ENCODE measurements at places on chromosomes 13 and 19.

GRCh38 chr13:96898646-96899254 is 95.5 kb downstream of the OXGR1 start:
- DNase-seq, result no peak

DNA sequence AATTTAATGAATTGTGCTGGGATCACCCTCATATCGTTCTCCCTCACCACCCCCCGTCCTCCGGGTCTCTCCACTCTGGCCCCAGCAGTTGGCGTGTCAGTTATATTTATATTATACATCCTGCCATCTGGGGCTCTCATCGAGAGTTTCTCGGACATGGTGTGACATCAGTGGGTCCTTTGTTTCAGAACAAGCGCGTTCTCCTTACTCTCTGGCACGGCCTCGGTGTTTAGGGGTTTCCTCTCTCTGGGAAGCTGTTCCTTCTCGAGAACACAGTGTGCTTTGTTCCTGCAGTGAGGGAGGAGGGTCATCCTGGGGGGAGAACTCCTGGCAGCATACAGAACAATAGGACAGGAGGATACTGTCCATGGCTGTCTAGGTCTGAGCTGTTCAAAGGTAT is 9.8 kb upstream of the MCF2L start:
- no peak for DNase-seq

- no peak for DNase-seq
Measured at GRCh38 chr13:34037636-34038540, 219.9 kb downstream of the RFC3 start.

GRCh38 chr19:46614114-46614722 is 10.7 kb downstream of the PTGIR start:
- DNase-seq, result peak; percentile 31

- no peak for DNase-seq
Measured at GRCh38 chr19:17347361-17347760, 10.0 kb downstream of the GTPBP3 start.

- no peak for DNase-seq
Measured at GRCh38 chr13:112127564-112128330, 60.8 kb downstream of the SOX1 start.

- DNase-seq, result no peak
Measured at GRCh38 chr19:16537111-16537510, 5.1 kb downstream of the CHERP start.

DNA sequence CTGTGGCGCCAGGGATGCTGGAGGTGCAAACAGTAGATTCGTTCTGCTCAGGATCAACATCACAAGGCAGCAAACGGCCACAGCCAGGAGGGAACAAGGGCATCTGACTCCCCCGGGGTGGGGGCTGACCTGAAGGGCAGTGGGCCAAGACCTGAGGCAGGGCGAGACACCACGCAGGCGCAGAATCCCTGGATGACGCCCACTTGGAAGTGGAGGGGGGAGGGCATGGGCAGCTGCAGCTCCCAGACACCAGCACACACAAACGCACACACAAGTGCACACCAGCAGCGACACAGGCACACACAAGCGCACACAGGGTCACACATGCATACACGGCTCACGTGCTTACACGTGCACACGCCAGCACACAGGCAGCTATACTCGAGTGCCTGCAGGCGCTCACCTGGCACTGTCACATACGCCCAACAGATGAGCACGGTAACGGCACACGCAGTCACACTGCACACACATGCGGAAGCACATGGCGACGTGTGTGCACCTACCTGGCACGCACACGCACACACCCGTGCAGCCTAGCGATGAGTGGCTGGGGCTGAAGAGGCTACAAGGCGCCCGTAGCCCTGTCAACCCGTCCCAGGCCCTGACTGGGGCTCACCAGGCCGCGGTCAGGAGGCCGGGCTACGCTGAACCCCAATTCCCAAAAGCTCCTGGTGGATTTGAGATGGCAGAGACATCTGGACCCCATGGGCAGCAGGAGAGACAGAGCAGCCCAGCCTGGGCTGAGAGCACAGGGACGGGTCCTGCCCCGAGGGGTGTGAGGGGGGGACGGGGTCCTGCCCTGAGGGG is 5.5 kb downstream of the C2CD4C start:
- DNase-seq, result peak; percentile 65

DNA sequence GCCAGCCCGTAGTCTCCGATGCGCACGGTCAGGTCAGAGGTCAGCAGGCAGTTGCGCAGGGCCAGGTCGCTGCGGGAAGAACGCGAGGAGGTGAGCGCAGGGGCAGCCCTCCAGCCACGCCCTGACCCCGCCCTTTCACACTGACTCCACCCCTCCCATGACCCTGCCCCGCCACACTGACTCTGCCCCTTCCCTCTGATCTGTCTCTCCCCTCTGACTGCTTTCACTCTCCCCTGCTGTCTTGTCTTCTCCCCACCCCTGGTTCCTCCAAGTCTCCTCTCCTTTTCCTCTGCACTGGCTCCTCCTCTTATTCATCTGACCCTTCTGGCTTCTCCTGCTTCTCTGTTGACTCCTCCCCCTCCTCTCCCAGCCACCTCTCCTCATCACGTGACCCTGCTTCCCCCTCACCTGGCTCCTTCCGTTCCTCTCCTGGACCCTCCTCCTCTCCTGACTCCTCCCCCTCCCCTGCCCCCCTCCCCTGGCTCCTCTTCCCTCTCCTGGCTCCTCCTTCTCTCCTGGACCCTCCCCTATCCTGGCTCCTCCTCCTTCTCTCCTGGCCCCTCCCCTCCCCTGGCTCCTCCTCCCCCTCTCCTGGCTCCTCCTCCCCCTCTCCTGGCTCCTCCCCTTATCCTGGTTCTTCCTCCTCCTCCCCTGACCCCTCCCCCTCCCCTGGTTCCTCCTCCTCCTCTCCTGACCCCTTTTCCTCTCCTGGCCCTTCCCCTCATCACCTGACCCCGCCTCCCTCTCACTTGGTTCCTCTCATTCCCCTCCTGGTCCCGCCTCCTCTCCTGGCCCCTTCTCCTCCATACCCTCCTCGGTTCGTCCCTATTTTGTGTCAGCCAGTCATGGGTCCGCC is 9.9 kb downstream of the LMTK3 start:
- DNase-seq, result no peak

GRCh38 chr13:112796190-112796915 is 106.5 kb downstream of the ATP11A start:
- no peak for DNase-seq

DNA sequence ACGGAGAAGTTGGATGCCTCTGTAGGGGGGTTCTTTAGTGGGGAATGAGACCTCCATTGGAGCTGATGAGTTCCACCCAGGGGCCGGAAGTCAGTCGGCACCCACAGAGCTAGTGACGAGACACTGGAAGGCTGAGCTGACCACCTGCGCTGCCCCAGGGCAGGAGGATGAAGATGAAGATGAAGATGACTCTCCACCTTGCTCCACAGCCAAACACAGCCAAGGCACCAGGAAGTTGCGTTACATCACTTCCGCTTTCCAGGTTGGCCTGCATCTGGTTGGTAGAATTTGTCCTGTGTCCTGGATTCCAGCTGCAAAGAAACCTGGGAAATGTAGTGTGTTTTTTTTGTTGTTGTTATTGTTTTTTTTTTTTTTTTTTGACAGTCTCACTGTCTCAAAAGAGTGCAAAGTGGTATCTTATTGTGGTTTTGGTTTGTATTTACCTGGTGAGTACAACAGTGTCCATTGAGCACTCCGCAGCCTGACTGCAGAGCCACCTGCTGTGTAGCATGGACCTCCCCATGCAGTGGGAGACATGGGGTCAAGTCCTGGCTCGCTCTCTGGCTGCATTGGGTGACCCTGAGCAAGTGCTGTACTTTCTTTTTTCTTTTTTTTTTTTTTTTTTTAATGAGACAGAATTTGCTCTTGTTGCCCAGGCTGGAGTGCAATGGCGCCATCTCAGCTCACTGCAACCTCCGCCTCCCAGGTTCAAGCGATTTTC is 1.9 kb downstream of the TBC1D17 start:
- DNase-seq, result no peak

DNA sequence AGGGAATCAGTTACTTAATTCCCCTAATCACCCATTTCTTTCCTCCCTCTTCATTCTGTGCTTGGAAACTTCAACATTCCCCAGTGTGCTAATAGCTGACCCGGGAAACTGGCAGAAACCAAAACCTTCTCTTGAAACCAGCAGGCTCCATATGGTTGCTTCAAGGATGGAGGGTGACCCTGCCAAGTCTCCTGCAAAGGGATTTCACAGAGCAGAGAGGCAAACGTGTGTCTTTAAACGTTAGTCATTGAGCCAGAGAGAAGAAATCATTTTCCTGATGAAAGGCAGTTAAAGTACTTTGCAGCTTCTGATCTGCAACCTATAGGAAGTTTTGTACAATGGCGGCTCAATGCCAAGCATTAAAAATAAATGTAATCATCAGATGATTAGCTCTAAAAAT is 220.9 kb downstream of the POU4F1 start:
- DNase-seq, result no peak

DNA sequence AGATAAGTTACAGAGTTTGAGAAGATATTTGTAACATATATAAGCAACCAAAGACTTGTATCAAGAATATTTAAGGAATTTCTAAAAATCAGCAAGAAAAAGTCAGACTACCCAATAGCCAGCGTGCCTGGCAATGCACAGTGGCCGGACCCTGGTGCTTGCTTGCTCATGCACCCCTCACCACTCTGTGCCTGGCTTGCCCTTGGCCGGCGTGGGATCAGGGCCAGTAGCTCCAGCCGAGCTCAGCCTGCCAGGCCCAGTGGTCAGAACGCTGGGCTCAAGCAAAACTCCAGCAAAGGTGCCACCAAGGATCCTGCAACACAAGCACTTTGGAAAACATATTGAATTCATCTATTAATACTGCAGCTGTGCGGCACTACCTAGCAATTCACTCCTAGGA is 95.1 kb downstream of the KATNAL1 start:
- DNase-seq, result no peak

GRCh38 chr13:101627556-101627943 is 175.1 kb downstream of the ITGBL1 start:
- no peak for DNase-seq

GRCh38 chr13:86185107-86185506 is 385.9 kb upstream of the SLITRK6 start:
- DNase-seq, result no peak

GRCh38 chr19:3440082-3440481 is 40.2 kb downstream of the SMIM24 start:
- no peak for DNase-seq

GRCh38 chr19:55673465-55673864 is 1.6 kb upstream of the EPN1 start:
- DNase-seq, result no peak

GRCh38 chr13:81058211-81058915 is 717.4 kb upstream of the SPRY2 start:
- DNase-seq, result no peak

DNA sequence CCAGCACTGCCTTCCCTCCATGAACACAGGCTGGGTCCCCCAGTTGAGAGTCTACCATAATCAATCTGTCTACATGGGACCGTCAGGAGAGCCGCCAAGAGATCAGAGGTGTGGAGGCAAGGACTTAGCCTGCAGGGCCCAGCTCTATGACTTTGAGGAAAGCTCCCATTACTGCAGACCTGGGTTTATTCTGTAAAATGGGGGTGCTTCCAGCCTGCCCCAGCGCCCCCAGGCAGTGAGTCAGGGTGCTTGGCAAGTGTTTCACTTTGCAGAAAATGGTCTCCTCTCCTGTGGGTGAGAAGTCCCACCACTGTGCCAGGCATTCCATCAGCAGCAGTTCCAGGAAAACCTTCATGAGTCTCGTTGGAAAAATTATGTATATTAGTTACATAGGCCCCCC is 75.5 kb upstream of the VSTM2B start:
- no peak for DNase-seq

- peak; percentile 48 for DNase-seq
Measured at GRCh38 chr19:34734537-34735103, 577 bp downstream of the ZNF181 start.

DNA sequence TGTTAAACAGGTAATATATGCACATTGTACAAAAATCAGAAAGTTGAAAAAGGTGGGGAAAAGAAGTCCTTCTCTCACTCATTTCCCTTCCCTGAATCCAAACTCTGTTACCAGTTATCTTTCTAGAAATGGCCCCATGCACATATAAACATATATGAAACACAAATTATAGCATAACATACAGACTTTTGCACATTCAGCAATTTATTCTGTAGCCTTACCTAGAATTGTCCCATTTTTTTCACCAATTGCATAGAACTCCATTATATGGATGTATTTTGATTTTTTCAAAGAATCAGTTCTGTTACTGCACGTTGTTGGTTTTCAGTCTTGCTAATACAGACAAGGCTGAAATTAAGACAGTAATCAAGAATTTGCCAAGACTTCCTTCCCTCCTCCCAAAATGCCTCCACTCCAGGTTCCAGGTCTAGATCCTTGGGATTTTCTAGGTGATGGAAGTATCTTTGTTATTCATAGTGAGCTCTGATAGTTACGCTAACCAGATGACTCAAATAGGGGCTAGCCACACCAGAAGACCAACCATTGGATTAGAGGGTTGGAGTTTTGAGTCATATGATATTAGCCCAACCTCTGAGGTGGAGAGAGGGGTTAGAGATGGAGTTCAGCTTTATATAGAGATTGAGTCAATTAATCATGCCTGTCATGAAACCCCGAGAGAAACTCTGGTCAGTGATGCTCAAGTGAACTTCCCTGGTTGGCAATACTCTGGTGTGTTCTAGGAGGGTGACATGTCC is 30.7 kb downstream of the GPR180 start:
- DNase-seq, result no peak

- no peak for DNase-seq
Measured at GRCh38 chr13:110377178-110377825, 70.2 kb downstream of the COL4A2 start.

DNA sequence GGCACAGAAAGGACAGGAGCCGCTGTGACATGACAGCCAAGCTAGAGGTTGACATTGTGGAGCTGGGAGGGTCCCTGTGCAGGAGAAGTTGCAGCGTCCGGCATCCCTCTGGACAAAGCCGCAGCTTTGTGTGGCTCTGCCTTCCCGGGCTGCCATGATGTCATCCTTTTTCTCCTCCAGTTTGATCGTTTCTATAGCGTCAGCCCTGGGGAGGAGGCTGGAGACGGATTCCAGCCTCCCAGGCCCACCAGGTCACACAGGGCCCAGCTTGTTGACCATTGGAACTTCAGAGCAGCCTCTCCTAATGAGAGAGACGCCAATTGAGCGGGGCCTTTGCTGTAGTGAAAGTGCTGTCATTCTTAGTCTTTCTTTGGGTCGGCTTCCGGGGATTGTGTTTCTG is 3.8 kb upstream of the KCNJ14 start:
- no peak for DNase-seq

- DNase-seq, result no peak
Measured at GRCh38 chr13:39501702-39502324, 101.2 kb downstream of the LHFPL6 start.
